ENCODE measurements at places on chromosomes 4 and X.

DNA sequence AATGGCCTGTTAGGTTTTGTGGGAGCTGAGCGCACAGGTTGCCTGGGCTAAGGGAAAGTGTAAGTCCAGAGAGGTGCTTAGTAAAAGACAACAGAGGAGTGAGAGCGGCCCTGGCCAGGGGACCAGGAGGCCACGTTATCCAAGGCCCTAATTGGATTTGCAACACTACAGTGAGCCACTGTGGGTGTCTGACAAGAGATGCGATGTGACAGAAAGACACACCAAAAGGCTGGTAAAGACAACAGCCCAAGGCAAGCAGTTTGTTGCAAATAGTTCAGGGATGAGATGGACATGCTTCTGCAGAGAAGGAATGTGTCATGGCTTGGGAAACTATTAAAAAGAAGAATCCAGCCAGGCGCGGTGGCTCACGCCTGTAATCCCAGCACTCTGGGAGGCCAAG is 162.7 kb upstream of the KIT start:
- DNase-seq: no peak

GRCh38 chrX:10524578-10524977 is 95.8 kb downstream of the MID1 start:
- no peak for DNase-seq

- no peak for DNase-seq
Observed at GRCh38 chr4:74364652-74365491, at the start of gene EREG. EREG (plus strand) TSS chr4:74365145; CDS start chr4:74365309, 164 bp downstream.

- DNase-seq: no peak
Observed at GRCh38 chrX:131792789-131793462, 230.2 kb upstream of the STK26 start.

GRCh38 chr4:175559526-175559925 is 252.5 kb downstream of the GPM6A start:
- no peak for DNase-seq

- DNase-seq: no peak
Observed at GRCh38 chr4:165006456-165006855, 25.3 kb upstream of the TRIM60 start.

DNA sequence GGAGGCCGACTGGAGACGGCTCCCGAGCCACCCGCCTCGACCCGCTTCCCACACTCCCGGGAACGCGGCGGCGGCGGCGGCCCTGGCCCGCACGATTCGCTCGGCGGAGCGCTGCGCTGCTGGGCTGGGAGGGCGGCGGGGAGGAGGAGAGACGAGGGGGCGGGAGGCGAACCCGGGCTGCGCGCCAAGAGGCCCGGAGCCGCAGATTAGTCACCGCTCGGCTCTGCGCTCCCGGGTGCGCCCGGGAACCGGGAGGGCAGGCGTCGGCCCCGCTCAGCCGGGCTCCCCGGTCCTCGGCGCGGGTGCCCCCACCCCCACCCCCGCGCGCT is 11.2 kb upstream of the BCOR start:
- DNase-seq: no peak

- DNase-seq: peak; percentile 85
Observed at GRCh38 chrX:136176399-136176825, 29.1 kb downstream of the FHL1 start.

DNA sequence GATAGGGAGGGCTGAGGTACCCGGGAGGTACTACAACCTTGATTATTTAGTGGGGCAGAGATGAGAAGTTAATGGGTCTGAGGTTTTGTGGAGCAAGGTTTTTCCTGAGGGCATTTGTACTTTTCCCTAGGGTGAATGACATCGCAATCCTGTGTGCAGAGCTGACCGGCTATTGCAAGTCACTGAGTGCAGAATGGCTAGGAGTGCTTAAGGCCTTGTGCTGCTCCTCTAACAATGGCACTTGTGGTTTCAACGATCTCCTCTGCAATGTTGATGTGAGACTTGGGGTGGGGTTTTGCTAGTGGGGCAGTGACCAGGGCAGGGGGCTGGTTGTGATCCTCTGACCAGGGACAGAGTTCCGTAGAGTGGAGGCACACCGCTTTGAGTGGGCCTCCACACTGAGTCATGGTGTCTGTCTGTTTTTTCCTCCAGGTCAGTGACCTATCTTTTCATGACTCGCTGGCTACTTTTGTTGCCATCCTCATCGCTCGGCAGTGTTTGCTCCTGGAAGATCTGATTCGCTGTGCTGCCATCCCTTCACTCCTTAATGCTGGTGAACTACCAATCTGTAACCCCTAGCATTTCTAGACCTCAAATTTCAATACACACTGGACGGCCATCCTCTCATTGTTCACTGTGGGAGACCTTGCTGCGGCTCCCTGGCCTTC is 9.9 kb downstream of the MED12 start:
- DNase-seq: no peak

- DNase-seq: no peak
Observed at GRCh38 chrX:48470110-48470832, at the start of gene SLC38A5. SLC38A5 (minus strand) TSS chrX:48470260; CDS start chrX:48467924, 2,336 bp downstream.

GRCh38 chrX:69556060-69557011 is 52.2 kb downstream of the NALF2 start:
- peak; percentile 13 for DNase-seq

- no peak for DNase-seq
Observed at GRCh38 chr4:116724249-116724648, 361.1 kb downstream of the TRAM1L1 start.

DNA sequence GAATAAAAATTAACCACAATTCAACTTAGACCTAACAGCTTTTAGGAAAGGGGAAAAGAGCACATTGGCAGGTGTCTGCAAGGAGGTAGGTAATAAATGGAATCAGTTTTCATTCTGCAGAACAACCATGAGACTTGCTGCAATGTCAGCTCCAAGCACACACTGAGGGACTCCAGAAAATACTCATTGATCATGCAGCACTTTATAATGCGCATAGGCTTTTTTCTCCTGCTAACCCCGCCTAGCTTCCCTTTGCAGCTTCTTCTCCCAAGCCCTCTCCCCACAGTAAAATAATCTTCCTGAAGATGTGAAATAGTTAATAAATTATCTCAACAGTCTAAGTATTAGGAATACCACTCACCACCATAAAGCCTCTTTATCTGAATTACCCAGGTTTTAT is 36.9 kb downstream of the ANKRD17 start:
- DNase-seq: no peak

GRCh38 chrX:54423161-54423888 is 16.9 kb upstream of the TSR2 start:
- no peak for DNase-seq

GRCh38 chrX:138745196-138745595 is 33.7 kb upstream of the FGF13 start:
- no peak for DNase-seq

- DNase-seq: peak; percentile 23
Observed at GRCh38 chr4:78951862-78952472, 12.7 kb upstream of the PAQR3 start.

GRCh38 chrX:64306712-64307111 is 76.3 kb upstream of the ASB12 start:
- DNase-seq: no peak

DNA sequence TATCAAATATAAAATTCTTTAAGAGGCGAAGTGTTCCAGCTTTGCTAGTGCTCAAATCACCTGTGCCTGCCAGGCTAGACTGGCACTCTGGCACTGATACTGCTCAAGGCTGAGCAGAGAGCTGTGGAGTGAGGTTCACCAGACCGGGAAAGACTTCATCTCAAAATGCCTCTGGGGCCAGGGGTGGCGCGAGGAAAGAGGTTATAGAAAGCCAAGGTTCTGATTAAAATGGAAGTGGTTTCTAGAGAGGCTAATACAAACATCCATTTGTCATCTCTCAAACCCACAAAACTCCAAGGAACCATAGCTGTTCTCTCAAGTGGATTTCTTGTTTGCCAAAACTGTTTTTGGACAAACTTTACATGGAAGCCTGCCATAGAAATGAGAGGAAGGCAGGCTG is 41.5 kb downstream of the F11 start:
- DNase-seq: no peak

DNA sequence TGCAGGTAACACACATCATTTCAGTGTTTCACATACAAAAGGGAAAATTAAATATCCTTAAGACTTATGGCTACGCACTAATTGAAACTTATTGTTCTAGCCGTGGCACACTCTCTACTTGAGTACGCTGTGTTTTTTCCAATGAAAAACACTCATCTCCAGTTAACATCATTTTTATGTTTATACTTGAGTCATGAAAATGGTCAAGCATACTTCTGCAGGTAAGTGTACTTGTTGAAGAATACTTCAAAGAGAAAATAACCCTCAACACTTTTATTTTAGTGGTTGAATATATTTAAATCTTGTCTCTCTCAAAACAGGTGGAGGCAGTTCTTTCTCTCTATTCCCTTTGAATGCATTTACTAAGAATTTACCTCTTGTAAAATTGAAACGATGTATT is 538.7 kb upstream of the PCDH7 start:
- no peak for DNase-seq

- no peak for DNase-seq
Observed at GRCh38 chr4:131613086-131613823, 1535.8 kb upstream of the PCDH10 start.

- DNase-seq: no peak
Observed at GRCh38 chr4:38463268-38463958, 200.6 kb upstream of the KLF3 start.

DNA sequence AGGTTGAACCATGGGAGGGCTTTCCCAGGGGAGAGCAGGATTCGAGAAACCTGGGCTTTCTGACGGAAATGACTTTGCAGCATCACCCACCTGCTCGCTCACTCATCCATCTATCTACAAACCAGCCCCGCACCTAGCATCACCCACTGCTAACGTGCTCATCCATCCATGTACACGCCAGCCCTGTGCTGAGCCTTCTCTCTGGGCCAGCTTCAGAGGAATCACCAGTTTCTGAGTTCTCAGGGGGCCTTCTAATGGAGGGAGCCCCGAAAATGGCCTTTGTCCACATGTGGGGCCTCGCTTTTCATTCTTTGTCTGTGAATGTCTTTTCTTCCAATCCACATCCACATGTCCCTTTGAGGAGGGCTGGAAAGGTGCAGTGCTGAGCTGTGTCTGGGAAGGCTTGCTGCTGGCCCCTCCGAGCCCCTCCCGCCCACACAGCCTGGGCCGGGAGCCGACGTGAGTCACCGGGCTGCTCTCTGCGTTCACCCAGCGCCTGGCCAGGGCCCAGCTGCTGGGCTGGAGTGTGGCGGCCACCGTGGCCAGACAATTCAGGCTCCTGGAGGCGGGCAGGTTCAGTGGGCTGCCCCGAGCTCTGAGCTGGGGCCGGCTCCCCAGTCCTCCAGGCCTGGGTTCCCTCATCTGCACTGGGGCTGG is 14.7 kb downstream of the SORCS2 start:
- peak; percentile 72 for DNase-seq

DNA sequence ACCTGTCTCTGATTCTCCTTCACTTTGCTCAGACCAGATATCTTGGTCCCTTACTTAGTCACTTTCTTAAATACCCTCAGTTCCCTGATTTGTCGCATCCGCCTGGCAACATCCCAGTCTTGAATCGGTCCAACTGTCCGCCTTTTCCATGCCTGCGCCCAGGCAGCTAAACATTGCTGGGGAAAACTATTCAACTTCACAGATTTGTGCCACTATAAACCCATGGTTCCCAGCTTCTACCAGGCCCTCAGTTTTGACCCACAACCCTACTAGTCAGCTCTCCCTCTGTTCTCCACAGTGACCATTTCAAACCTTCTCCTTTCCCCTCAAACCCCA is 451 bp upstream of the FGD1 start:
- no peak for DNase-seq

- DNase-seq: no peak
Observed at GRCh38 chr4:180790471-180790870, 1452.7 kb upstream of the TENM3 start.

GRCh38 chr4:39032218-39033085 is at the start of gene TMEM156:
TMEM156 (minus strand) TSS chr4:39032409; CDS start chr4:39032313, 96 bp downstream.
- no peak for DNase-seq

DNA sequence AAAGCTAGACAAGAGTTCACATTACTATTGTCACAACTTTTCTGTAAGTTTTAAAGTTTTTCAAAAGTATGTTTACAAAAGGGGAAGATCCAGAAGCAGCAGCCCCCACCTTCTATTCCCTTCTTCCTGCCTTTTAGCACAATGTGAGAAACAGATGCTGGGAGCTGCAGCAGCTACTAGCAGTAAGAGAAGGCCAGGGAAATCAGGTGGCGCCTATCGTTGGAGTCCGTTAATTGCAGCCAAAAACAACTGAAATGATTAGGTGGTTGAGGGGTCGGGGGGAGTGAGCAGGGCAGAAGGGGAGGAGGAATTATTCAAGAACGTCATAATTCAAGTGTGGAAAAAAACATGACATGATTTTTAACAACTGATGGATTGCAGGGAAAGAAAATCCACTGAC is 27.4 kb downstream of the FRYL start:
- no peak for DNase-seq

GRCh38 chr4:141283563-141283962 is 62.9 kb downstream of the ZNF330 start:
- DNase-seq: no peak

DNA sequence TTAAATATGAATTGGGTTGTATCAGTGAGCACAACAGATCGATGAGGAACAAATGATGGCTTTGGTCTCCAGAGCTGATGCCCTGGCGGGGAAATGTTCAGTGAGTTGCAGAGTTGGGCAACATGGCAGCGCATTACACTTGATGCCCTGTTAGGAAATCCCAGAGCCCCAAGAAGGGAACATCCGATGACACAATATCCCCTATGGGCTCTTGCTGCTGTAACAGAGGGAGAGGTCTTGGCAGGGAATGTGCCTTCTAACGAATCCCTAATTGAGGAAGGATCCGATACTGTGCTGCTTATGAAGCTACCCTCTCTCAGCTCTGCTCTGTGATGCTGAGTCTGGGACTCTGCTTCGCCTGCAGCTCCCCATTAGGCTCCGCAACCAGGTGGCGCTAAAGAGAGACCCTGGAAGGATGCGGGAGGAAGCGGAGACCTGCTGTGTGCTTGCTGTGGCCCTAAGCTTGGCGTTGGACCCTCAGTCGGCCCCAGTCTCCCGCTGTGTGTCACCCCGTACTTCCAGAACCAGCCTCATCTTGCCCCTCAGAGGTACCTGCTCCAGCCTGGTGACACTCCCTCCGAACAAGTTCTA is 38.9 kb downstream of the PDHA1 start:
- DNase-seq: no peak

DNA sequence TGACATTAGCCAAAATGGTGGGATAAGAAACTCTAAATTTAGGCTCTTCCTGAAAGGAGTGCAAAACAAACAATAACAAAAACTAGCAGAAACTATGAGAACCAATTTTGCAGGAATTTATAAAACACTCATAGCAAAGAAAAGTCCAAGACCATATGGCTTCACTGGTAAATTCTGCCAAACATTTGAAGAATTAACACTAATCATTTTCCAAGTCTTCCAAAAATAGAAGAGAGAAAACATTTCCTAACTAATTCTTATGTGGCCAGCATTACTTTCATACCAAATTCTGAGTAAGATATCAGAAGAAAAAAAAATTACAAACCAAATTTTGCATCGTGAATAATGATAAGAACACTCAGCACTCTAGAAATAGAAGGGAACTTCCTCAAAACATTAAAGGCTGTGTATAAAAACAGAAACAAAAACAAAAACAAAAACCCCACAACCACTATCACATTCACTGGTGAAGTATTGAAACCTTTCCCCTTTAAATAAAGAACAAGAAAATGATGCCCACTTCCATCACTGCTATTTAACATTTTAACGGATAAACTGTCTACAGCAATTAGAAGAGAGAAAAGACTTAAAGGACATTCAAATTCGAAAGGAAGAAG is 524.3 kb upstream of the GALNTL6 start:
- no peak for DNase-seq

- no peak for DNase-seq
Observed at GRCh38 chrX:3951859-3952258, 238.4 kb upstream of the PRKX start.
